ENCODE measurements at places on chromosomes 12 and 14. TPM values are rescaled to one million over a fixed set of nuclear protein-coding genes. Genes with fewer than 3 reads are reported as not detected.

The SART3 gene
- 116 TPM for total RNA-seq

The RNASE2 gene
- total RNA-seq, result not detected

The SHMT2 gene
- 313 TPM for total RNA-seq

The KRT83 gene
- not detected for total RNA-seq

The BATF gene
- not detected for total RNA-seq

The CCDC175 gene
- not detected for total RNA-seq

The RILPL2 gene
- 6.8 TPM for total RNA-seq

The NEDD1 gene
- 19.4 TPM for total RNA-seq

The ACSM4 gene
- not detected for total RNA-seq

The ZNF891 gene
- total RNA-seq, result 0.92 TPM

The TMEM119 gene
- 62.7 TPM for total RNA-seq

The FAM186B gene
- total RNA-seq, result 0.28 TPM

The PLCZ1 gene
- not detected for total RNA-seq

The CIDEB gene
- 1.8 TPM for total RNA-seq

The INHBC gene
- total RNA-seq, result not detected

The CLEC1B gene
- total RNA-seq, result not detected

The LTBP2 gene
- 71.0 TPM for total RNA-seq

The IPO8 gene
- total RNA-seq, result 37.8 TPM

The IQSEC3 gene
- total RNA-seq, result 1.4 TPM

The SLCO1B1 gene
- not detected for total RNA-seq

The VWF gene
- total RNA-seq, result 3.7 TPM

The CTDSP2 gene
- total RNA-seq, result 54.2 TPM

The CLEC2D gene
- 1.4 TPM for total RNA-seq
